Hypothalamus (tissue), 51 donors: ENCODE measurements at places on chromosomes 12 and 14.

DNA sequence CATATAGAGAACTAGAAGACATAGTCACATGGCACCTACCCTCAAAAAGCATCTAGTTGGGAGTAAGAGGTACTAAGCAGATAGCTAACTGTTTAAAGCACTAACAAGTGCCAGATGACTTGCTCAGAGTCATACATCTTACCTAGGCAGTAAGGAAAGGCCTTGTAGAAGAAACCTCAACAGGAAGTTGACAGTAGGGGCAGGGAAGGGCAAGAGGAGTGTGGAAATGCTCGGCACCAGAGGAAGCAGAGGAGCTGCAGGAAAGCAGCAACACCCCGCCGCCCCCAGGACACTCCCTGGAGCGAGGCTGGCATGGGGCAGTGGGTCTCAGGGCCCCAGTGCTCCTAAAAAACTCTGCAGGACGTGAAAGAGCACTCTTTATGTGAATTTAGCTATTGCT, 92.9 kb downstream of the PPP2R5C start:
- DNase-seq = no peak

DNA sequence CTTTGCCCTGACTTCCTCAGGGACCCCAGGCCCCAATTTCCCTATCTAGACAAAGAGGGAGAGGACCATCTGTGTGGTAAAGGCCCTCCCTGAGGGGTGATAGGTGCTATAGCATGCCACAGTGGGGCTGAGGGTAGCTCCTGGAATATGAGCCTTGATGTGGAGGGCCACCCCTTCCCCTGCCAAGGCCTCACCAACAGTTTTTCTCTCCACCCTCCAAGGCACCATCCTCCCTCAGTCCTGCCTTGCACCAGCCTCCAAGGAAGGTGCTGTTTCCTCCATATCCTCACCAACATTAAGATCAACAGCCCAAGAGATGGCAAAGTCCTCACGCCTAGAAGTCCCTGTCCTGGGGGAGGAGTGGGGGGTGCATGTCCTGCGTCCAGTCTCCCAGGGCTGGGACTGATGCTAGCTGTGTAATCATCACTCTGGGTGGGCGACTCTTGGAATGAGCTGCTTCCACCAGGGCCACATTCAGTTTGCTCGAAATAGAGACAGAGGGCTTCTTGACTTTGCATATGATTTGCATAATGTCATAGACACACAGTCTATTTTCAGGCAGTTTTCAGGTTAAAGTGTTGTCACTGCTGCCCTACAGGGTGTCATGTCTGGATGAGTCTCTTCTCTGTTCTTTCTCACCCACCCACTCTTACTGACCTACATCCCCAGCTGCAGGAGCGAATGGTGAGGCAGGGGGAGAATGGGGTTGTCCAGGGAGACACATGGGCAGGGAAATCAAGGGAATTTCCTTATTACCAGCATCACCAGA, 17.4 kb downstream of the ACVRL1 start:
- no peak for DNase-seq

DNA sequence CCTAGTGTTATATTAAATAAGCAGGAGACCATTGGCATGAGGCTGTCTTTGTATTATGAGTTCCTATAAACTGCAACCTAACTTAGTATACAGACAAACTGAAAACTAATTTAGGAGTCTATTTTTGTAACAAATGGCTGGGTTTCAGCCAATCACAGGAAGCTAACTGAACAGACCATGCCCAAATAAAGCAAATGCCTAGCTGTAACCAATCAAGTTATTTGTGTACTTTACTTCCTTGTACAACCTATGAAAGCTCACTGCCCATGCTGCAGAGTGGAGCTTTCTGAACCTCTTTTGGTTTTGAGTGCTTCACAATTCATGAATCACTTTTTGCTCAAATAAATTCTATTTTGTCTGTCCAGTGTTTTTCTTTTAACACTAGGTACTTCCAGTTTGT, 41.6 kb downstream of the GUCY2C start:
- DNase-seq = no peak

- no peak for DNase-seq
Measured at GRCh38 chr12:131103669-131104462, 150.2 kb downstream of the ADGRD1 start.
